ENCODE measurements at places on chromosomes 11 and 22.

DNA sequence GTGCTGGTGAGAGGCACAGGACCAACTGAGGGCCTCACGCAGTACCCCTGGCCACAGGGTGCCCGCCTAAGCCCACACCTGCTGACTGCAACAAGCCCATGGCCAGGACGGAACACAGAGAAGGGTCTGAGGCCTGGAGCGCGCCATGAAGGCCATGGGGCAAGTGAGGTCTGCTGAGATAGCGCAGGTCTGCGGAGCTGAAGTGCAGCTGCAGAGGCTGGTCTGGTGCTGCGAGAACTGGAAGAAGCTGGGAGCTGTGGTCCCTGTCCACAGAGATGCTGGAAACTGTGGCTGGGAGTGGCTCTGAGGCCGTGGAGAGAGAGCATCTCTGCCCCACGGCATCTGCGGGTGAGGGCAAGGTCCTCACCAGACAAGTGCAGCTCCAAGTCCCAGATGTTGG, 8.3 kb downstream of the GALR3 start:
- DNase-seq = no peak

- no peak for DNase-seq
Measured at GRCh38 chr11:132050577-132051165, 680.3 kb downstream of the NTM start.

DNA sequence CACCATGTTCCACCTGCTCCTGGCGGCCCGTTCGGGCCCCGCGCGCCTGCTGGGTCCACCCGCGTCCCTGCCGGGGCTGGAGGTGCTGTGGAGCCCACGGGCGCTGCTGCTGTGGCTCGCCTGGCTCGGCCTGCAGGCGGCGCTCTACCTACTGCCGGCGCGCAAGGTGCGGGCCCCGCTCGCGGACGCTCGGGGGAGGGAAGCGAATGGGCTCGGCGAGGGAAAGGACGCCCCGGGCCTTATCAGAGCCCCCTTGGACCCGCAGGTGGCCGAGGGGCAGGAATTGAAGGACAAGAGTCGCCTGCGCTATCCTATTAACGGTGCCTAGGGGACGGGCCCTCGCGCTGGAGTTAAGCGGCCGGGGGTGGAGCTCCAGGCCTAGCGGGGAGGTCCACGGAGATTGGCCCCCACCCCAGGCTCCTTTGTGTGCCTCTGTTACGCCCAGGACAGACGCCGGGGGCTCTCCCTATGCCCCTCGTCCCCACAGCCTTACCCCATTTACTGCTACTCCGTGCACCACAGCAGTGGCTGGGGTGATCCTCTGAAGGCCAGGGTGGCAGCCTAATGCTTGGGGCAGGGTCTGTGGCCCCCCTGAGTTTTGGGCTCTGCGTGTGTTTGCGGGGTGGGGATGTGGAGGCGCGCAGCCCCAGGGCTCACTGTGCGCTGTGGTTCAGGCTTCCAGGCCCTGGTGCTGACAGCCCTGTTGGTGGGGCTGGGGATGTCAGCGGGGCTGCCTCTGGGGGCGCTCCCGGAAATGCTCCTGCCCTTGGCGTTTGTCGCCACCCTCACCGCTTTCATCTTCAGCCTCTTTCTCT, 1.1 kb downstream of the TM7SF2 start:
- peak; percentile 72 for DNase-seq

DNA sequence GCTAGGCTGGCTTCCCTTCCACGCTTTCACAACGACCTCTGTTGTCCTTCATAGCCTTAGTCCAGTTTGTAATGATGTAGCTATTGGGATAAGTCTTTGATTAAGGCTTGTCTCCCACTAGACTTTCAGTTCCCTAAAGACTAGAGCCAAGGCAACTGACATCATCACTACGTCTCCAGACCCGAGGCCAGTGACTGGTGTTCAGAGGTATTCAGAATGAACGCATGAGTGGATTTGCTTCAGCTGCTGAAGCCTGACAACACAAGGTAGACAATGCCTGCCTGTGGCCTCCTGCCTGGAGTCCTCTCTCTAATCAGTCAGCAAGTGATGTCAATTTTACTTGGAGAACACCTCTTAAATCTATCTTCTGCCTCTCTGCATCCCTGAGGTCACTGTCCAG, 13.6 kb downstream of the EFCAB6 start:
- no peak for DNase-seq

GRCh38 chr22:39658367-39658766, 87.8 kb downstream of the CACNA1I start:
- no peak for DNase-seq

- DNase-seq = no peak
Measured at GRCh38 chr11:126843096-126843495, 157.5 kb downstream of the KIRREL3 start.

DNA sequence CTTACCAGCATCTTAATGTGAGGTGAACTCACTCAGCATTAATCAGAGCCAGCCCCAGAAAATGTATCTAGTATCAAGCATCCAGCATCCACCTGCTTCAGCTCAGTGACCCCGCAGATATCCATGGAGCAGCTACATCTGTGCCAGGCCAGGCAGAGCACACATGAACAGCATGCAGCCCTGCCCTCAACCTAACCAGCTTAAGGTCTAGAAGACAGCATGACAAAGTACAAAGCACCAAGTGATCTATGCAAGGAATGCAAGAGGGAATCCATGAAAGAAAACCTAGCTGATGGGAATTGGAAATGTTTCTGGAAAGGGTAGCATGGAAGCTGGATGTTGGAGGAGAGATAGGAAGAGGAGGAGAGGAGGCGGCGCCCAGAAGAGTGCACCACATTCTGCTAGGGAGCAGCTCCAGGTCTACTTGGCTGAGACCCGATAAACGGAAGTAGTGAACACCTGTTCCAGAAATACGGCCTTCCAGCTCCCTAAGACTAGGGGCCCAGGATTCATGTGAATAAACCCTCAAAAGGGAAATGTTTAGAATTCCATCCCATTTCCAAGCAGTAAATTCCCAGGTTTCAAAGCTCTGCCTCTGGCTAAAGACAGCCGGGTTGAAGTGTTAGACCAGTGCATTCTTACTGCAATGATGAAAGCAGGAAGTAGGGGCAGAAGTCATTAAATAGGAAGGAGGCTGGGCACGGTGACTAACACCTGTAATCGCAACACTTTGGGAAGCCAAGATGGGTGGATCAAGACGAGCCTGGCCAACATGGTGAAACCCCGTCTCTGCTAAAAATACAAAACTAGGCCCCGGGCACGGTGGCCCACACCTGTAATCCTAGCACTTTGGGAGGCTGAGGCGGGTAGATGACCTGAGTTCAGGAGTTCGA, 23.5 kb upstream of the L3MBTL2 start:
- peak; percentile 49 for DNase-seq

- no peak for DNase-seq
Measured at GRCh38 chr11:22512457-22512856, 113.2 kb downstream of the FANCF start.

DNA sequence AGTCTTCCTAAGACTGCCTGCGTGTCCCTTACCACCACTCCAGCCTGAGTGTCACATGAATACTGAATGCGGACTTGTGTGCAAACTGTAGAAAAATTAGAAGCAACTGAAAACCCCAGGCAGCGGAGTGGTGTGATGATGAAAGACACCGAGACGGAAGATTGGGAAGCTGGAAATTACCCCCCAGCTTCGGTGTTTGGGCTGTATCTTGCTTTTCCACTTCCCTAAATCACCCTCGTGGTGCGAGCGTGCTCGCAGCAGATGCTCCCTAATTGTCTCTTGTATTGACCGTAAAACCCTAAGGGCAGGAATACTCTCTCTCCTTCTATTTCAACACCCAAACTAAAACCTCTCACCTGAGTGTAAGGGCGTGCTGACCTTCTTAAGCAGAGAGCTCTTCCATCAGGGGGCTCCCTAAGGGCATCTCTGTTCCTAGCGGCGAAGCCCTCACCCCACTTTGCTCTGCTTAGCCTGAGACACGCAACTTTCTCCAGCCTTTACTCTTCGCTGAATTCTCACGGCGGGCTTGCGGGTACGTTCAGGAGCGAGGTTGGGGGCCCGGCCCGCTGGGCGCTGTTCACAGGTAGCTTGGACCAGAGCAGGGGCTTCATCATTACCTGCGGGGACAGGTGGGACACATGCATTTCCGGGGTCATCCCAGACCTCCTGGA, 62.4 kb downstream of the CRYBB2 start:
- DNase-seq = no peak

- no peak for DNase-seq
Measured at GRCh38 chr11:31987118-31988005, 103.5 kb upstream of the RCN1 start.

GRCh38 chr11:85823816-85824215, 12.9 kb upstream of the SYTL2 start:
- no peak for DNase-seq

DNA sequence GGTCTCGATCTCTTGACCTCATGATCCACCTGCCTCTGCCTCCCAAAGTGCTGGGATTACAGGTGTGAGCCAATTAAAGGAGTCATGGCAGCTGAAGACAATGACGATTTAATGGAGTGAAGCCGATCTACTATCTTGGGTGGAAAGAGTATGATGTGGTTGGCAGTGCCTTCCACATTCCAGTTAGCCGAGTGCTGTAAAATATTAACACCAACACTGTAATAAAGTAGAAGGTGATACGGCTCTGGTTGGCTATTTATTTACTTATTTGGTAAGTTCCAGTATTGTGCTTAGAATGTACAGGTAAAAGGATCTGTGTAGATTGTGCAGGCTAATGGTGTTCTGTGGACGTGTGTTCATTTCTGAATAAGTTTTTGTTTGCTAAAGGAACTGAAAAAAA, 149.6 kb upstream of the MTMR2 start:
- DNase-seq = no peak

GRCh38 chr22:35230839-35231584, 26.3 kb upstream of the HMGXB4 start:
- peak; percentile 11 for DNase-seq

DNA sequence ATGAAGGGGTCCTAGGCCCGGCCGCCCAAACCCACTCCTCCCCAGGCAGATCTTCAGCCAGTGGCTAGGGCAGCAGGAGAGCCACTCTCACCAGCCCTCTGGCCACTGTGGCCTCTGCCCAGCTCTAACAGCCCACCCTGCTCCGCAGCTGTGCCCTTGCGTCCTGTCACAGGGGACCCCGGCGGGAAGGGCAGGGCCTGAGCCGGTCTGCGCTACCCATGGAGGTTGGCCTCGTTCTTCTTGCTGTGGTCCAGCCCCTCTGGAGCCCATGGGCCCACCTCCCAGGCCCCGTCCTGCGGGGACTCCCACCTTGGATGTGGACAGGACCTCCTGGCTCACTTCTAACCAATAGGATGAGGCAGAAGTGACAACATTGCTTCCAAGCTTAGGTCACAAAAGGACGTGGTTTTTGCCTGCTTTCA, 38.3 kb upstream of the TH start:
- DNase-seq = no peak

DNA sequence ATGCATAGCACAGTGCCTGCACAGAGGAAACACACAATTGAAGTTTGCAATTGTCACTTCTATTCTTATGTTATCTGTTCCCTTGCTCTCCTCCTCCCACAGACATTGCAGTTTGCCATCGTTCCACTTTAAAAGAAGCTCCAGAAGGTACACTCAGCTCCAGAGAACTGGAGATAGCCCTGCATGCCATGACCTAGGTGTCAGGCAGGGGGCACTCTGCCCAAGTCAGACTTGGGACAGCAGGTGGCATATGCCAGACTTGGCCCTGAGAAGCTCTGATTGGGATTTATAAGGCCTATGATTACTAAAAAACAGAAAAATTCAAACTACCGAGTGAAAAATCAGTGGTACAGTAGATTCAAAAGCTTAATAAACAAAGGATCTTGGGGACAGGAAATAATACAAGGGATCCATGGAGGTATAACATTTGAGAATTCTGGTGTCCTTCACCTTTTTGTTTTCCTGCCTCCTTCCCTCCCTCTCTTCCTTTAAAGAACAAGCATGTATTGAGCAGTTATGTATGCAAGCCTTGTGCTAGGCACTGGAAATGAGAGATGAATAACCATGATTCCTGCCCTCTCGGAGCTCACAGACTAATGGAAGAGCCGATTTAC, 40.0 kb downstream of the TENM4 start:
- DNase-seq = peak; percentile 11

GRCh38 chr11:70071996-70072395, 6.1 kb upstream of the ANO1 start:
- DNase-seq = no peak

DNA sequence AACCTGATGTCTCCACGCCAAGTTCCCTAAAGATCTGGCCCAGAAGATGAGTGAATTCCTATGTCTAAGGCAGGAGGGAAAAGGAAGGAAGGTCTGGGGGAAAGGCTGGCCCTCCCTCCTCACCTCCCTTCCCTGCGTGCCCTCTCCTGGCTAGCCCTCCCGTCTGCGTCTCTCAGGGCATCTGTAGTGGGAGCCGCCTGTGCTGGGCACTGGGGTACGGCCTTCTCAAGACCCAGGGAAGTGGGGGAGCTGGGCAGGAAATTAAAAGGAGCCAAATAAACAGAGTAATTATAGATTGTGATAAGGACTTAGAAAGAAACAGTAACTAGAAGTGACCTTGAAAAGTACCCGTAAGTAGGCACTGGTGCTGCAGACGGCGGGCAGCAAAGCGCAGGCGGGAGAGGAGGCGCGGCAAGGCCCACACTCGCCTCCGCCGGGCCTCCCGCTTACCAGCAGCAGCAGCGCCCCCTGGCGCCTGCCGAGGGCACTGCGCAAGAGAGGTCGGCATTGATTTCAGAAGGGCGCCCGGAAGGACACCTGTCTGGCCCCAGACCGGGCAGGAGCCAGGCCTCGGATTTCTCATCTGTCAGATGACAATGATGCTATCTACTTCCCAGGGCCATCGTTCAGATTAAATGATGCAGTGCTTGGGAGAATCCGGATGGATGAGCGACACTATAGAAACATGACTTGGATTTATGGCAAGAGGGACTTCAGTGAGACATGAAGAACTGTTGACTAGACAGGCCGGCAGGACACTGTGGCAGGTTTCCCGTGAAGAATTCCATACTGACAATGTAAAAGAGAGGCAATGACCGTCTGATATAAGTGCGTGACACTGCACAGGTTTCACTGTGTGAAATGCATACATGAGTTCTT, 7.3 kb downstream of the KCNJ1 start:
- DNase-seq = peak; percentile 52
